IMR-90 (cell line): ENCODE measurements at places on chromosomes 4 and X. TPM values are rescaled to one million over a fixed set of nuclear protein-coding genes. Genes with fewer than 3 reads are reported as not detected.

The SLC10A4 gene
- total RNA-seq: not detected in 2 replicates

The TAF7L gene
- total RNA-seq: 0.18 and 0.28 TPM in 2 replicates

The IL15 gene
- 5.2 and 5.8 TPM in 2 replicates for total RNA-seq

The GSX2 gene
- total RNA-seq: not detected in 2 replicates

The ACE2 gene
- not detected in 2 replicates for total RNA-seq

The AFP gene
- 0.56 and 1.3 TPM in 2 replicates for total RNA-seq

The SYP gene
- under 0.01 TPM in 1 of 2 replicates, not detected in the other for total RNA-seq

The AMOT gene
- 5.3 and 9.1 TPM in 2 replicates for total RNA-seq

The RTL9 gene
- 0.56 and 0.90 TPM in 2 replicates for total RNA-seq

The FRG1 gene
- total RNA-seq: 13.4 and 28.3 TPM in 2 replicates

The DIPK2B gene
- not detected in 2 replicates for total RNA-seq

The CTAG2 gene
- 23.6 and 27.1 TPM in 2 replicates for total RNA-seq

The CSN1S1 gene
- total RNA-seq: not detected in 2 replicates

The CYBB gene
- total RNA-seq: not detected in 2 replicates

The KIF4A gene
- total RNA-seq: 19.0 and 24.4 TPM in 2 replicates

The SERPINA7 gene
- total RNA-seq: not detected in 2 replicates

The PLAC1 gene
- total RNA-seq: 0.28 and 0.36 TPM in 2 replicates

The TIMM17B gene
- 25.6 and 28.7 TPM in 2 replicates for total RNA-seq

The ADH7 gene
- not detected in 2 replicates for total RNA-seq

The CYTL1 gene
- total RNA-seq: 1.3 and 1.4 TPM in 2 replicates

The STBD1 gene
- total RNA-seq: 2.2 and 3.0 TPM in 2 replicates

The TMSB15B gene
- 5.6 and 7.9 TPM in 2 replicates for total RNA-seq

The SHROOM2 gene
- 8.1 TPM in 2 replicates for total RNA-seq

The P2RY8 gene
- not detected in 2 replicates for total RNA-seq

The TLR7 gene
- total RNA-seq: not detected in 2 replicates

The HTRA3 gene
- total RNA-seq: 1.1 and 1.3 TPM in 2 replicates

The PPP1R3F gene
- total RNA-seq: 0.72 and 1.1 TPM in 2 replicates

The LNX1 gene
- 0.28 and 0.36 TPM in 2 replicates for total RNA-seq

The RHOXF1 gene
- total RNA-seq: not detected in 2 replicates

The LONRF3 gene
- not detected in 2 replicates for total RNA-seq

The PRSS48 gene
- total RNA-seq: not detected in 2 replicates

The MCUB gene
- total RNA-seq: 20.4 and 21.4 TPM in 2 replicates

The SH3TC1 gene
- total RNA-seq: 1.4 and 1.6 TPM in 2 replicates
